Activated CD4-positive, alpha-beta T cell treated with anti-CD3 and anti-CD28 coated beads for 24 hours (primary cell): ENCODE measurements at places on chromosomes 5 and 9.

- no peak for DNase-seq
Measured at GRCh38 chr5:99083197-99083596, 154.4 kb upstream of the CHD1 start.

DNA sequence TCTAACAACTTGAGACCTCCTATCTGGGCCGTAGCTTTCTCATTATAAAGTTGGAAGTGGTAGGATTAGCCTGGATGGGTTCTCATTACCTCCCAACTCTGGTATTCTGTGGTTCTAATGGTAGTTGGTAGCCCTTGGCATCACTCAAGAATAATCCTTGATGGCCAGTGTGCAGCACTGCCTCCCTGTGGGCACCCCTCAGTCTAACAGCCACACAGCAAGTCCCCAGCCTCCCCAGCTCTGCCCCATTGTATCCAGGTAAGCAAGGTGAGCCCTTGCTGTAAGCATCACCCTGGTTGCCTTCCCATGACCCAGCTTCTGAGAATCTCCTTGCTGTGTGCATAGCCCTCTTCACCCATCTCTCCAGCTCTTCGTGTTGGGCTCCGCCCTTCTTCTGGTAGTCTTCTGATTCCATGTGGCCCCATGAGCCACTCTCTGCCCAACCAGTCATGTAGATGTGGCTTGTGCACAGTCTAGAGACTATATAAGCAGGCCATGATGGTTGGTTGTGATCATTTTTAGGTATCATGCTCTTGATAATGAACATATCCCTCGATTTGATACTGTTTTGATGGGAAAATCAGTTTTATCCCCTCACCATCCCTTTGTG lies 57.6 kb upstream of the GRHPR start:
- DNase-seq, result peak; percentile 15

- DNase-seq, result no peak
Measured at GRCh38 chr5:549229-549628, 25.0 kb upstream of the SLC9A3 start.

DNA sequence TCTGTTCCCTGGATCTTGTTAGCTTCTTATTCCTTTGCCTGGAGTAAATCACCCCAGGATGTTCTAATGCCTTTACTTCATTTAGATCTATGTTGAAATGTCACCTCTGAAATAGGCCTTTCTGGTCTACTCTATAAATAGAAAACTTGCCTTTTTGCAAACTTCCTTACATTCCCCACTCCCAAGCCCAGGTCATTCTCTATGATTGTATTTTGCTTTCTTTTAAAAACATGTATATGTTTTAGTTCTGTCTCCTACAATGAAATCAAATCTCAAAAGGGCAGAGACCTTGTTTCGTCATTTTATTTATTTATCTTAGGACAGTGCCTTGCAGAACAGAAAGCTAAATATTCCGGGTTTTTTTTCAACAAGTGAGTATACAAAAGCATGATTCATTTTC lies 1657.7 kb upstream of the C9orf72 start:
- DNase-seq, result no peak

GRCh38 chr5:54721951-54722654 lies 204.5 kb downstream of the SNX18 start:
- no peak for DNase-seq

DNA sequence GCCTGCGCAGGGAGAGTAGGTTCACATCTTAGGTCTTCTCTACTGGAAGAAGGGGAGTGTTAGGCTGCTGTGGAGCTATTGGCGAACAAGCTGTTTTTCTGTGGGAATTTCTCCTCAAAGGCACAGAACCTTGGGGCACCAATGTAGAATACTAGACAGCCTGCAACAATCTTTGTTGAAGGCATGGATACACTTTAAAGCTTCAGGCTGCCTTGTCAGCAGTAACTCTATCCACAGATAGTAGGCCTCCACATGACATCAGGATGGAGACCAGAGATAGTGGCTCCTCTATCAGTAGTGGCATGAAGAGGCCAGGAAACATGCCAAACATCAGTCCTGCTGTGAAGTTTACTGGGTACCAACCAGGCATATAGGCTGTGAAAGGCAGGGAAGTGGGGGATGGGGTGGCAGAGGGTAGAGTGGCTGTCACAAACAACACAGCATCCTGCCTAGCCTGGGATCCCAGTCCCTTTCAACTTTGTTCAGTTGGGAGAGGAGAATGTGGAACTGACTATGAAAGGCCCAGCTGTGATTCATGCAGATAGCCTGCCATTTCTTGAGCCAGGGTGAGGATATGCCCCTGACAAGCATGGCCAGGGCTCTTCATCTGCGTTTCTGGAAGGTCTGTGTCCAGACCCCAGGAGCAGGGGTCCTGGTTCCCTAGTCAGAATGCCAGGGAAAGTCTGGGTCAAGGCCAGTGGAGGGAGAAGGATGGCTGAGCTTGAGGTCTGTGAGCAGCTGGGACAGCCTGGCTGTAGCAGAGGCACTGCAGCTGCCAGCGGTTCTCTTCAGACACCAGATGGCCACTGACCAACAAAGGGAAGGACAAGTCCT lies 1.0 kb upstream of the HK3 start:
- no peak for DNase-seq

DNA sequence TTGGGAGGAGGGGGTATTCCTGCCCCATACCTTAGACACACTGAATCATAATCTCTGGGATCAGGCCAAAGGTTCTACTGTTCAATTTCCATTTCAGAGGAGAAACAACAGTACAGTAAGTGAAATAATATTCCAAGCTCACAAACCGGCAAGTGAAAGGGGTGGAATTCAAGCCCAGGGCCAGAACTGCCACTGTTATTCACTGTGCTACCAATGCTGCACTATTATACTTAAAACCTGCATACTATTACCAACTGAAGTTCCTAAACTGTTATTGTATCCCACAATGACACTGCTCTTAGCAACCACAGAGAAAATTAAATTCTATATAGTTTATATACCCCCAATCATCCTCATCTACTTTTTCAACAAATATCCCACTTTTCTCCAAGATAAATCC lies 24.6 kb downstream of the SSBP2 start:
- DNase-seq, result no peak

- DNase-seq, result no peak
Measured at GRCh38 chr9:103474156-103474555, 479.0 kb downstream of the CYLC2 start.

GRCh38 chr5:97420646-97421045 lies 237.6 kb upstream of the RIOK2 start:
- DNase-seq, result no peak

DNA sequence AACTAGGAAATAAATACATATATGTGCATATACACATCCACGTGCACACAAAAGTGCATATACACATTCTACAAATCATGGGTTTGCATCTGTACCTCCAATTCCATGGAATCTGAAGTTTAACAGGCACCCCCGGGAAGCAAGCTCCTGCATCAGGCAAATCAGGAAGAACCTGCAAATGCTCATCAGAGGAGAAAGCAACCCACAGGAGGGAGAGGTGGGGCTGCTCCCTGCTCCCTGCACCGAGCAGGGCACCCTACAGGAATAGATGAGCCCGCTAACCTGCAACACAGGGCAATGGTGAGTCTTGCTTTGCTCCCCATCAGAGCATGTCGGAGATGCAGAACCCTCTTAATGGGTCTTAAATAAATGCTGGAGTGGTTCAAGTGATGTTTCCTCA lies 151.3 kb downstream of the DAB2IP start:
- no peak for DNase-seq

GRCh38 chr9:127567730-127568617 lies 44.1 kb upstream of the STXBP1 start:
- DNase-seq, result no peak

- no peak for DNase-seq
Measured at GRCh38 chr5:111748304-111748763, 8.7 kb downstream of the NREP start.

GRCh38 chr5:41831155-41831554 lies 39.1 kb downstream of the OXCT1 start:
- DNase-seq, result no peak

- DNase-seq, result no peak
Measured at GRCh38 chr9:100911273-100911672, 117.3 kb upstream of the PLPPR1 start.

DNA sequence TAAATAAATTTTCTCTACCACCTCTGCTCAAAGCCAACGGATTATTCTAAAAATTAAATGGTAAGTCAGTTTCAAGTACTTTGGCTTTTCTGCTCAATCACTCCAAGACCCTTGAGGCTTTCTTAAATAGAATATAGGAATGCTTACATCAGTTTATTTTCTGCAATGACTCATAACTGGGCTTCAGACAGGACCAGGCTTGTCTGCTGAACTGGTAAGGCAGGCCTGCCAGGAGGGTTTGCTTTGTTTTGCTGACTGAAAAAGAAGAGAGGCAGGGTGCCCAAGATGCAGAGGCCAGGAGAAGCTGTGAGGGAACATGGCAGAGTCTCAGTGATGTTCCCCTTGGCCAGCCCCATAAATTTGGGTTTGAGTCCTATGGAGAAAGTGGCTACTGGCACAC lies 60.3 kb upstream of the EPB41L4A start:
- DNase-seq, result no peak

DNA sequence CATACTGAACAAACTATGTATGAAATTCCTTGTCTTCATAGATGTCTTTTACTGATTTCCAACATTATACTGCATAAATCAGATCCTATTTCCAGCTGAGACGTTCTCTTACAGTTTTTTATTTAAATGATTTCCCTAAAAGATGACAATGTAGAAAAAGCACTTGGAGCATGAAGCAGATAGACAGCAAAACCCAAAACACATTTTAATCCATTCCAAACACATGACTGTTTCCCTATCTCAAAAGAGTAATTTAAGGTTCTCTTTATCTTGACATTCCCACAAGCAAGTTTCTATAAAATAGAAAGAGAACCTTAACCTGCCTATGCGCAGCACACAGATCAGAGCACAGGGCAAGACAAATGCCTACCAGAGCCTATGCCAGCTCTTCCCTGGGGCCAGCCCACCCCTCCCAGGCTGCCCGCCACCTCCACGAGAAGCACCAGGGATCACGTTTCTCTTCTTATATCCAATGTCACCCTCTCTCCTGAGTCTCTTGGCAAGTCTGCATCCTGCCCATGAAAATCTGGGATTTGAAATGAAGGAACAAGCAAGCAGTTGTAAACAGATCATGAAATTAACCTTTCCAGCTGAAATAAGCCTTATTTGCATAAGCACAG lies 52.4 kb downstream of the RETREG1 start:
- DNase-seq, result no peak

GRCh38 chr5:113682497-113683136 lies 169.1 kb downstream of the YTHDC2 start:
- no peak for DNase-seq

GRCh38 chr5:135437796-135438560 lies 9.2 kb downstream of the DCANP1 start:
- DNase-seq, result no peak

GRCh38 chr9:73575101-73576060 lies 423.7 kb downstream of the ANXA1 start:
- no peak for DNase-seq

- DNase-seq, result no peak
Measured at GRCh38 chr5:38515646-38516045, 40.8 kb downstream of the LIFR start.

DNA sequence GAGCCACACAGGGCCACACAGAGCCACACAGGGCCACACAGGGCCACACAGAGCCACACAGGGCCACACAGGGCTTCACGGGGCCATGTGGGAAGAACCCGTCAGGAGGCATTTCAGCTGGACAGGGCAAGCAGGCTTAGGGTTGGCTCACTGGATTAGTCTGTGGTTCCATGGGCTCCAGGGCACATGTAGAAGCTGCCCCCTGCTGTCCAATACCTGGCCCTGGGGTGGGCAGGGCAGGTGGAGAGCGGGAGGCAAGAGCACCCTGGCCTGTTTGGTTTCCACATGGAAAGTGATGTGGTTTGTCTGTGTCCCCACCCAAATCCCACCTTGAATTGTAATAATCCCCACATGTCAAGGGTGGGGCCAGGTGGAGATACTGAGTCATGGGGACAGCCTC lies 16.4 kb upstream of the LPCAT1 start:
- DNase-seq, result no peak

DNA sequence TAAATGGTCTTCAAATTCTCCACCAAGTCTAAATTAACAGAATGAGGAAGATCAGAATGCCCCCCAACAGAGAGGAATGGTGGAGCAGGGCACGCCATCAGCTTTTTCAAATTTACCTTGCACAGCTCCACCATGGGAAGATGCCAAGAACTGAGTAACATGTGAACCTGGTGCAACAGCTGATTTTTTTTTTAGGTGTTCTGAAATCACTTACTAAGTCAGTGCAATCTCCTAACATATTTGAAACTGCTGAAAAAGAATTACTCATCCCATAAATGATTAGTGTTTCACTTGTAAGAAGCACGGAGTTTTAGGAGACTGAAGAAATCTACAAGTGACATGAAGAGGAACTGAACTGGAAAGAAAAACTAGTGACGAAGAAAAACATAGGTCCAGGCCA lies 5.1 kb downstream of the TMEM245 start:
- no peak for DNase-seq

- no peak for DNase-seq
Measured at GRCh38 chr9:98064623-98065392, 8.3 kb downstream of the NANS start.

DNA sequence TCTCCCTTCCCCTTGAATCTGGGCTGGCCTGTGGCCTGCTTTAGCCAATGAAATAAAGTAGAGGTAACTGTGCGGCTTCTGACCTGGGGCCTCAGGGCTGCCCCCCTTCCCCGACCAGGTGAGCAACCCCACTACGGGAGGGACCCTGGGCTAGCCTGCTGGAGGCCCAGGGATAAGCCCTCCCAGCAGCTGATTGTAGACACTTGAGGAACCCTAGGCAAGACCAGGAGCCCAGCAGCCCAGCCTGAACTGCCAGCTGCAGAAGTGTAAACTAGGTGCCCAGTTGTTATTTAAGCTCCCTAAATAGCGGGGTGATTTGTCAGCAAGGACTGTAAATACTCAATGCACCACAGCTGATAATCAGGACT lies 41.3 kb downstream of the RAPGEF1 start:
- no peak for DNase-seq

GRCh38 chr5:79729679-79730078 lies 40.0 kb downstream of the CMYA5 start:
- no peak for DNase-seq

- DNase-seq, result no peak
Measured at GRCh38 chr5:154794525-154795234, 39.5 kb downstream of the LARP1 start.

GRCh38 chr5:142906863-142907671 lies 136.9 kb downstream of the ARHGAP26 start:
- no peak for DNase-seq

GRCh38 chr5:75461679-75462078 lies 49.8 kb downstream of the CERT1 start:
- no peak for DNase-seq

GRCh38 chr5:10684303-10685086 lies 76.5 kb downstream of the DAP start:
- DNase-seq, result no peak

DNA sequence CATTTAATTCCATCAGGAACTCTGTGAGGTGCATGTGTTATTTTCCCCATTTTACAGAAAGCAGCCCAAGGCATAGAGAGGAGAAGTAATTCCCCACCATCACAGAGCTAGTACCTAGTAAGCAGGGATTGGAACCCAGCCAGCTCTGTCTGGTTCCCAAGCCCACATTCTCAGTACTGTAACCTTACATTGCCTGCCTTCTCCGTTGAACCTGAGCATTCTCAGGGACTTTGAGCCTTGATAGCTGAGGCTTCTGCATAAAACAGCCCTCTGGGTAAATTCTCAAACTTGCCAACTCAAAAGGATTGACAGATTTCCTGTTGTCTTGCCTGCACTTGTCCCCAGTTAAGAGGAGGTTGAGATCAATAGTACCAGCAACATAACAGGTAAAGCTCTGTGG lies 9.2 kb upstream of the GLE1 start:
- DNase-seq, result no peak
